ENCODE measurements at places on chromosomes 13 and 19.

- DNase-seq: peak; percentile 83
These were observed 3.9 kb upstream of the GSK3A start for GRCh38 chr19:42246143-42246921.

GRCh38 chr19:46610851-46611770, 10.0 kb downstream of the CALM3 start:
- peak; percentile 46 for DNase-seq

DNA sequence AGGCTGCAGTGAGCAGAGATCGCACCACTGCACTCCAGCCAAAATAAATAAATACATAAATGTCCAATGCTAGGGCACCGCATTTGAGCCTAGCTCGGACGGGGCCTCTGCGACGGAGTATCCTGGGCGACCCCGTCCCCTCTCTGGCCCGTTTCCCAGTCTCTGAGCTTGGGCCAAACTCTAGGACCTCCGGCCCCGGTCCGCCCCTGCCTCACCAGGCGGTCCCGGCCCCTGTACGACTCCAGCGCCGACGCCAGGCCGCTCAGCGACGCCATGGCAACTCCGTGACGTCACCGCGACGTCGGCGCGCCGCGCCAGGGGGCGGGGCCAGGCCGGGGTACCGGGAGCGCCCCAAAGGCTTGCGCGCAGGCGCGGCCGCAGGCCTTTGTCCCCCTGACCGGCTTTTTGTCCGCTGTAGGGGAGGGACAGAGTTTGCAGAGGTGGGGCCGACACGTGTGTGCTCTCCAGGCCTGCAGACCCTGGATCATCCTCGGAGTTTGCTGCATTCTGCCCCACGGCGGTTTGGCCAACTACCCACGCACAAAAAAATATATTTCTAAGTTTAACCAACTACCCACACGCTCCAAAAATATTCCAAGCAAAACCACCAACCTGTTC, at the start of gene PEX11G:
TSS of gene PEX11G (minus strand) at position 300 of the 618 bp plus-strand sequence. CDS start at position 275, 25 bp downstream.
- peak; percentile 86 for DNase-seq

GRCh38 chr13:30394751-30395191, 27.5 kb upstream of the UBE2L5 start:
- DNase-seq: no peak

GRCh38 chr13:71722206-71722605, 144.8 kb downstream of the DACH1 start:
- DNase-seq: peak; percentile 3

DNA sequence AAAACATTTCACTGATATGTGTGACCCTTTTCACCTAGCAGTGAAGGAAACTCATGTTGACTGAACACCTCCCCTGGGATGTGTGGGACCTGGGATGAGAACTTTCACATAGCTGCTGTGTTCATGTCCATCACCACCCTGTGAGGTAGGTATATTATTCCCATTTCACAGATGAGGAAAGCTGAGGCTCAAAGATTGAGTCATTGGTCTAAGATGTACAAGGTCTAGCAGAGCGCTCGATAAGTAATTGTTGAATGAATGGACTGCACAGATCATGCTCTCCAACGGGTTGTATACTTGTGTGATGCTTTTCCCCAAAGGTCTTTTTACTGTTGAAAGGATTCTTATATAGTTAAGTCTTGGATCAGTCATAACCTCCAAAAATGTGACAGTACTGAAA, 75.6 kb upstream of the TSC22D1 start:
- no peak for DNase-seq

DNA sequence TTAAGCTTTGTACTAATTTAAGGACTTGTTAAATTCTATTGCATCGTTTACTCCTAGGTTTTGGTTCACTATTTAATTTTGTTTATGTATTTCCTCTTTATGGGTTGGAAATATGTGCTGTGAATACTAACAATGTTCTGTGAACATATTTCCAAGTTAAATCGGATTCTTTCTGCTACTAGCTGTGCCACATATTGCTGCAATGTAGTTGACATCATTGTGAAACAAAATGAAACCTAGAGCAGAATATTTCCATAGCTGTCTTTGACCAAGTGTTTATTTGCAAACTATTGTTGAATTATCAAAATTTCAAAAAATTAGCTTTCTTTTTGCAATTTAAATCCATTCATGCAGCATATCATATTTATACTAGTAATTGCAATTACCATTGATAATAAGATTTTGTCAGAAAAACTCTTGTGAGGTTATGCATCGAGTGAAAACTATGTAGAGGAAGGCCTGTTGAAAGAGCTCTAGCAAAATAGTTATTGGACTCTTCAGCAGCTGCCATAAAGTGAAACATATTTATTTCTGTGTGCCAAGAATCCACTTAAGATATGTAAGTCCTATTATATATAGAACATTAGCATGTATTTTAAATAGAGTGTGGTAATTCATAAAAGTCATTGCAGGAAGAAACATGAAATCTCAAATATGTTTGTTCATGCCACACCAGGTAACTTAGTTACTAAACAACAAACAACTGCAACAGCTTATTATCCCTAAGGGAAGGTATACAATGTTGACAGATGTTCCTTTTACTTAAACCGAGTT, 575.1 kb downstream of the SLITRK6 start:
- peak; percentile 7 for DNase-seq

- no peak for DNase-seq
These were observed 18.6 kb upstream of the TIMM44 start for GRCh38 chr19:7961920-7962626.

DNA sequence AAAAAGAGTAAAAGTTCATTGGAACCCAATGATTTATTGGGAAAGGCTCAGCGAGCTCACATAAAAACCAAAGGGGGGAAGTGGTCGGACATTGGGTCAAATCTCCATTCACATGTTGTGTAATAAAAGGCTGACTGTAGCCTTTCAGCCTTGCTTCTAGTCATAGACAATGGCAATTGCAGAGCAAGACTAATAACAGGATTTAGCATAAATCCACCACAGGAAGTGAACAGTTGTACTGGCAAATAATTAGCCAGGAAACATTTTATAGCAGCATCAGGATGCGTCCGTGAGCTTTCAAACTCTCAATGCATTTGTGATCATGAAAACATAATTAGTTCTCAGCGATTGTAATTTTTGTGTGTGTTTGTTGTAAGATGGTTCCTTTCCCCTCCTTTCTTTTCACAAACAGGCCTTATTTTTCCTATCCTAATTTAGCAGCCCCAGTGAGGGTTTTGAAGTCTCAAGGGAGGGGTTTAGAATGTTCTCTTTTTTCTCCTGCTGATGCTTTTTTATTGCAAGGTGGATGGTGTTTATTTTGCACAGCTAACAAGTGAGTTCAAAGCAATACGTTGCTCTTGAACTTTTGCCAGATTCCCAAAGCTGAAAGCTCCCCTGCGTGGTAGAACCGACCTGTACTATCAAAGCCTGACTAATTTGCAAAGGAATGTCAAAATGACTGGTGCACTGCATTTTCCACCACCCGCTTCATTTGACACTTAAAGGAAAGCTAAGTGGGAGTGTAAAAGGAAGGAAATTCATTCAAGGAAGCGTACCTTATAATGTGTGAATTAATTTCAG, 105.6 kb downstream of the SPRY2 start:
- DNase-seq: peak; percentile 17

DNA sequence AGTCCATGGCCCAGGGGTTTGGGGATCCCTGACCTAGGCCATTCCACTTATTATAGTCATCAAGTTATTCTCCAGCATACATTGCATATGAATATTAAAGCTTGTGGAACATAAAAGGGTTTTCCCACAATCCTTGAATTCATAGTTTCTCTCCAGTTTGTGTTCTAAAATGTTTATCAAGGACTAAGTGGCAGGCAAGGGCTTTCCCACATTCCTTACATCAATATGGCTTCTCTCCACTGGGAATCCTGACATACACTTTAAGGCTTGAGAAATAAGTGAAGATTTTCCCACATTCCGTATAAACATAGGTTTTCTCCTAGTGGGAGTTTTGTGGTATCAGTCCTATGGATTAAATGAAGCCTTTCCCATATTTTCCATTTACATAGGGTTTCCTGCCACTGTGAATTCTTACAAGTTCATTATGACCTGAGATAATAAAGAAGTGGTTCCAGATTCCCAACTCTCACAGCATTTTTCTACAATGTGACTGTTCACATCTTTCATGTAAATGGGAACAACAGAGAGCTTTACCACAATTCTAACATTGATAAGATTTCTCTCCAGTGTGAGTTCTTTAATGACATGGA, 14.5 kb downstream of the ZNF426 start:
- DNase-seq: no peak

DNA sequence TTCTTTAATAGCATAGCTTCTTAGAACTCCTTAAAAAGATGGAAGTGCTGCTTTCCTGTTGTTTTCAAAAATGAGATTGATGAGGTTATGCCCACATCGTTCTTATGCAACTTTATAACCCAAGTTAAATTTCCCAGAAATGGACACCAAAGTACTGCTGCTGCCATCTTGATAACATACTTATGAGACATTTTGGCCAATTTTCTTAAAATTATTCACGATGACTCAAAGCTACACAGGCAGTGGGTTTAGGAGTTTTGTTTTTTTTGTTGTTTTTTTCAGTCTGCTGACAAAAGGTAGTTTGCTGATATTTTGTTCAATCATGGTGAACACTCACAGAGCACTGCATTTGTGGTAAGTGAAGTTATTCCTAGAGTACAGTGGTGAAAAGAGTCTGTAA, 54.9 kb upstream of the RFC3 start:
- DNase-seq: no peak

DNA sequence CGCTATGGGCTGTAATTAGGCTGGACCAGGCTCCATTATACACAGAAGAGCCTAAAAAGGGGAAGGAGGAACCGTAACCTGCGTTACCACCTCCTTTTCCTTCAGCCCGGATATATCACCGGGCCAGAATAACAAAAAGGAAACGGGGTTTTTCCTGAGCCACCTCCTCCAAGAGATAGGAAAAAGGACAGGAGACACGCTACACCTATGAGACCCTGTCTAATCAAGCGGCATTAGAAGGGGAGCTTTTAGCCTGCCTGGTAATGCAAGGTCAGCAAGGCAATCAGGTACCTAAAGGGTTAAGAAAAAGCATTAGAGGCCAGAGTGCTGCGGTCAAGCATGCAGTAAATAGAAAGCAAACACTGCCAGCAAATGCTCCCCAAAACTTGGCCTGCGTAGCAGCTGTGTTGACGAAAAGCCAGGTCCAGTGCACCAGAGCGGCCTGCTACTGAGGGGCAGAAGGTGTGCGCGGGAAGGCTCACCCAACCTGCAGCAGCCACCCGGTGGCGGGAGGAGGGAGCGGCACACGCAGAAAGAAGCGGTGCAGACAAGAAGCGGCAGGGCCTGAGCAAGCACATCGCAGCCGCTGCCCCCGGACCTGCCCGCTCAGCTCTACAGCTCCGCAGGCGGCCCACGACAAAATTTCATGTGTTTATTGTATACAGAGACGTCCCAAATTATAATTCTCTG, 1466.1 kb downstream of the UQCRFS1 start:
- DNase-seq: no peak

- no peak for DNase-seq
These were observed 41.4 kb downstream of the SIPA1L3 start for GRCh38 chr19:37948362-37948761.

DNA sequence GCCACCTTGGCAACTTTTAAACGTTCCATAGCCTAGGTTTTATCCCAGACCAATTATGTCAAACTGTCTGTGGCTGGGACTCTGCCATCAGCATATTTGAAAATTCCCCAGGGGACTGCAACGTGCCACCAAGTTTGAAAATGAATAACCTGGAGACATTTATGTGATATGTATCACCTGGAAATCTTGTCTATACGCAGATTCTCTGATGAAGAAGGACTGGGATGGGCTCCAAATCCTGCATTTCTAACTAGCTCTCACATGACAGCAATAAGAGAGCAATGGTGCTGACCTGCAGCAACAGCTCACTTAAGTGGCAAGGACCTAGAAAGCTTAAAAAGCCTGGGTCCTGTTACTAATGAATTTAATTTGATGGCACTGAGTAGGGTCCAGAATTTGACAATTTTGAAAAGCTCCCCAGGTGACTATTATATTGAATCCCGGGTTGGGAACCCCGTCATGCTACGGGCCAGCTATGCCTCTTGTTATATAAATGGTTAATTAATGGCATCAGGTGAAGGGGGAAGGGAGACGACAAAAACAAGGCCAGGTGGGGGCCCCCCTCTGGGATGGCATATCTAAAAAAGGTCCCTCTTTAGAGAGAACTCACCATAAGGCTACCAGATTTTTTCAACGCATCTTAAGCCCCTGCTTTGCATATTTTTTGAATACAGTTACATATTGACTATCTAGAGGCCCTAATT, 213.7 kb downstream of the ZIC5 start:
- DNase-seq: no peak

DNA sequence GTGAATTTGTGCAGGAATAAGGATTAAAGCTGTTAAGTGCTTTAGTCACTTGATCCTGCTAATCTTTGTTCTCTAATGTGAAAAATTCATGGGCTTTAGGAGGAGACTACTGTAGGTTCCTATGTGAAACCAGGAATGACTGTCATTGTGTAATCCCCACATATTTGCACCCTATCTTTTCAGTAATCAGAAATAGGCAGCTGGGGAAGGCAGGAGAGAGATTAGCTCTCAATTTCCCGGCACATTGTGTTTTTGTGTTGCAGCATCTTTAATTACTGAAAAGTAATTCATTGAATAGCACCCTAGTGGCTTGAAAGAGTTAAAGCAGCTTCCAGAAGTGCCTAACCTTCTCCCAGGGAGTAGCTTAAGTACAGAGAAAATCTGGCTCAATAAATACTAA, 282.9 kb downstream of the OLFM4 start:
- DNase-seq: no peak

- no peak for DNase-seq
These were observed 888 bp downstream of the GPR18 start for GRCh38 chr13:99257291-99257690.

DNA sequence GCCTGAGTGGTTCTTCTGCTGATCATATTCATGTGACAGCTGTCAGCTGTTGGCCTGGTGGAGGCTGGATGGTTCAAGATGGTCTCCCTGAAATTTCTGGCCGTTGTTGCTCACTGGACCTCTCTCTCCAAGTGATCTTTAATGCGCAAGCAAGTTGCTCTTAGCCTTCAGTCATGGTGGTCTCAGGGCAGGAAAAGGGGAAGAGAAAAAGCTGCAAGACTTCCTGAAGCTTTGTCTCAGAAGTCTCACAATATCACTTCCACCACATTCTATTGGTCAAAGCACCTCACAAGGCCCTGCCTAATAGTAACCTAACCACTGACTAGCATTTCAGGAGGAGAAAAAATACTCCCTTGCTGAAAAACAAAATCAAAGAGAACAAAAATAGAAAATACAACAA, 1.6 kb upstream of the ZNF567 start:
- no peak for DNase-seq

DNA sequence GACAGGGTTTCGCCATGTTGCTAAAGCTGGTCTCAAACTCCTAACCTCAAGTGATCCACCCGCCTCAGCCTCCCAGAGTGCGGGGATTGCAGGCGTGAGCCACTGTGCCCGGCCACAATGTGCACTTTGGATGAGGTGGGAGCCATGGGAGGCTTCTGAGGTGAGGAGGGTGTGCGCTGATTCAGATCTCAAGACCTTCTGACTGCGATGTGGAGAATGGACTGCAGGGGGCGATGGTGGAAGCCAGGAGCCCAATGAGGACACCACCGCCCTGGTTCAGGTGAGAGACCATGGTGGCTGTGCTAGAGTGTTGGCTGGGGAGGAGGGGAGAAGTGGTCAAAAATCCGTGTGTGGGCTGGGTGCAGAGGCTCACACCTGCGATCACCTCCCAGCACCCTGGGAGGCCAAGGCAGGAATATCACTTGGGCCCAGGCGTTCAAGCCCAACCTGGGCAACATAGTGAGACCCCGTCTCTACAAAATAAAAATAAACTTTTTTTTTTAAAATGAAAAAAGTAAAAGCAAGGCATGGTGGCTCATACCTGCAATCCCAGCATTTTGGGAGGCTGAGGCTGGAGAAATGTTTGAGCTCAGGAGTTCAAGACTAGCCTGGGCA, 5.6 kb downstream of the INAFM1 start:
- DNase-seq: peak; percentile 22
